ENCODE measurements at places on chromosomes 1 and 21. TPM values are rescaled to one million over a fixed set of nuclear protein-coding genes. Genes with fewer than 3 reads are reported as not detected.

GRCh38 chr1:216528816-216529215 is 105.6 kb upstream of the USH2A start:
- DNase-seq, result no peak

DNA sequence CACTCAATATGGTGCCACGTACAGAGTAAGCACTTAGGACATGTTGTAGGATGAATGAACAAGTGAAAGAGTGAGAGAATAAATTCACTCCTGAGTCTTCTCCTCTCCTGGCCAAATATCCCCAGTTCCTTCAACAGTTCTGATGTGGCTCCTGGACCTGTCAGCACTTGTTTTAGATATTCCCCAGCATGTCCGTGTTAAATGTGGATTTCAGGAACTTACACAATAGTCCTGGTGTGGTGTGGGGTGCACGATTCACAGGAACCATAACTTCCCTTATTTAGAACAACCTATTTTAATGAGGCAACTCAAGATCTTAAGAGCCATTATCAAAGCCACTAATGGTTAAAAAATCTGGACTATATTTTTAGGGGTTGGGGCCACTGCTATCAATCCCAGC is 39.0 kb upstream of the MYSM1 start:
- DNase-seq, result no peak

The PDE9A gene
- 37.2 TPM for polyA plus RNA-seq

DNA sequence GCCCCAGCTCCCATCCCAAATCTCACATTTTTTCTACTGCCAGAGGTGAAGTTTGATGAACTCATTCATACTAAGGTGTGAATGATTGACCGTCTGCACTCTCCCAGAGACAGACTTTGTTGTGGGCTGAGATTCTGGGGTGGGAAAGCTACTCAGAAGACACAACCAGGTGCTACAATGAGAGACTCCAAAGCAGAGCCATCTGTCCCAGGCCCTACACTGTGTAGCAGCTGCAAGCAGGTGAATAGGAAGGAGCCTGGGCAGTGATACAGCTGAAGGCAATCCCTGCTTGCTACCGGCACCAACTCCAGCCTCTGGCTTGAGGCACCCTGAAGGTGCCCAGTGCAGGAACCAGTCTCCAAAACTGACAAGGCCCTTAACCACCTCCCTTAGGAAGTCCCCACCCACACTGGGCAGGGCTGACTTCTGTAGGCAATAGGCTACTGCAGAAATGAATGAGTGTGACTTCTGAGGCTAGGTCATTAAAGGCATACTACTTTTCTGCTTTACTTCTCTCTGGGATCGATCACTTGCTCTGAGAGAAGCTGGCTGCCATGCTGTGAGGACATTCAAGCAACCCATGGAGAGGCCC is 79.7 kb upstream of the RUNX3 start:
- no peak for DNase-seq

GRCh38 chr1:38015978-38016725 is 3.6 kb downstream of the UTP11 start:
- DNase-seq, result no peak
